ENCODE measurements at places on chromosomes 11 and 22.

DNA sequence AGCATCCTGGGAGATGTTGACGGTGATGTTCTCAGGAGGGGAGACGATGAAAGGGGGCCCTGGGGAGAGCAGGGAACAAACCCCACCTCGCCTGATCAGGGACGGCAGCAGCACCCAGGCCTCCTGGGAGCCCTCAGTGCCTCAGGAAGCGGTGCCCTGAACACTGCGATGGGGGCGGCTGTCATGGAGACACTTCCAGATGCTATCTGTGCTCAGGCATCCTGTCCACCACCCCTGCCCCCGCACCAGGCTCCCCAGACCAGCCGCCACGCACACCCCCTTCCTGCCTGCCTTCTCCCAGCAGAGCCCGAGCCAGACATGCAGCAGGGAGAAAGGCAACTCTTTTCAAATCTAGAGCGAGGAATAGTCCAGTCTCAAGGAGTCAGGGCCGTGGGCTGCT lies 20.6 kb downstream of the IGSF9B start:
- DNase-seq, result no peak

DNA sequence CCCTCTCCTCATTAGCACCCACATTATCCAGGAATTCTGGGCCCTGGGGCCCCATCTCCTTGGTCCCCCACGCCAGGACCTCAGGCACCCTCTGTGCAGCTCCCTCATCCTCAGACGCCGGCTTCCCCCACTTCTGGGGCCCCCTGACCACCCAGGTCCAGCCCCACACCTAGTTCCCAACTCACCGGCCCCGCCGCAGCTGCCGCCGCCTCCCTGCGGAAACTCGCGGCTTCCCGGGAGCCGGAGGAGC lies at the start of gene PCSK7:
TSS of gene PCSK7 (minus strand) at position 232 of the 250 bp plus-strand sequence. CDS start 2,229 bp downstream, outside the sequence.
- no peak for DNase-seq

GRCh38 chr11:86449993-86450629 lies 75.4 kb downstream of the CCDC81 start:
- no peak for DNase-seq

GRCh38 chr11:28708075-28708474 lies 599.9 kb downstream of the METTL15 start:
- DNase-seq, result no peak

DNA sequence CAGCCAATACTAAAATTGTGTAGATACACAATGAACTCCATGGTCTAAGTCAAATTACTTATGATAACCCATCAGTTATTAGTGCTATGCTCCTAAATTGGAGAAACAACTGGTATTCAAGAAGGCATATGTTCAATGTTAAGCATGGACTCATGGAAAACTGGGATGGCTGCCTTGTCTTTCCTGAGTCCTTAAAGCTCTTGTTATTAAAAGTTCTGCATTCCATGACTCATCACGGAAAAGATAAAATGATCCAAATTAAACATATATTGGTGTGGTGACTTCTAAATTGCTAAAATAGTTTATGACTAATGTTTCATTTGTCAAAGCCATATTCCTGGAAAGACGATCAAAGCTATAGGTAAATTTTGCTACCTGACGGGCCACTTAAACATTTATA lies 9.4 kb upstream of the EI24 start:
- no peak for DNase-seq

DNA sequence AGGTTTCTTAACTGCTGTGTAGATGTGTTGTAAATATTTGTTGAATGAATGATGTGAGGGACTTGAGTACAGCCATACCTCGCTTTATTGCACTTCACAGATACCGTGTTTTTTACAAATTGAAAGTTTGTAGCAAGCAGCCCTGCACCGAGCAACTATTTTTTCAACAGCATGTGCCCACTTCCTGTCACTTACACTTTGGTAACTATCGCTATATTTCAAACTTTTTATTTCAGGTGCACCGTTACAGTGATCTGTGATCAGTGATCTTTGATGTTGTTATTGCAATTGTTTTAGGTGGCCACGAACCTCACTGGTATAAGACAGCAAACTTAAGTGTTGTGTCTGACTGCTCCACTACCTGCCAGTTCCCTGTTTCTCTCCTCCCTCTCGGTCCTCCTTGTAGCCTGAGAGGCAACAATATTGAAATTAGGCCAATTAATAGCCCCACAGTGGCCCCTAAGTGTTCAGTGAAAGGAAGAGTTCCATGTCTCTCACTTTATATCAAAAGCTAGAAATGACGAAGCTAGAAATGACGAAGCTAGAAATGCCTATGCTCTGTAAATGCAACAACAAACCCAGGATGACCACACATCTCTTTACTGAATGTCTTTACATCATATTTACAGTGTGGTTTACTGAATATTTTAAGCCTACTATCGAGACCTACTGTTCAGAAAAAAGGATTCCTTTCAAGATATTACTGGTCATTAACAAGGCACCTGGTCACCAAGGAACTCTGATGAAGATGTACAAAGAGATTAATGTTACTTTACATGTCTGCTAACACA lies 1.0 kb downstream of the SFI1 start:
- DNase-seq, result no peak

DNA sequence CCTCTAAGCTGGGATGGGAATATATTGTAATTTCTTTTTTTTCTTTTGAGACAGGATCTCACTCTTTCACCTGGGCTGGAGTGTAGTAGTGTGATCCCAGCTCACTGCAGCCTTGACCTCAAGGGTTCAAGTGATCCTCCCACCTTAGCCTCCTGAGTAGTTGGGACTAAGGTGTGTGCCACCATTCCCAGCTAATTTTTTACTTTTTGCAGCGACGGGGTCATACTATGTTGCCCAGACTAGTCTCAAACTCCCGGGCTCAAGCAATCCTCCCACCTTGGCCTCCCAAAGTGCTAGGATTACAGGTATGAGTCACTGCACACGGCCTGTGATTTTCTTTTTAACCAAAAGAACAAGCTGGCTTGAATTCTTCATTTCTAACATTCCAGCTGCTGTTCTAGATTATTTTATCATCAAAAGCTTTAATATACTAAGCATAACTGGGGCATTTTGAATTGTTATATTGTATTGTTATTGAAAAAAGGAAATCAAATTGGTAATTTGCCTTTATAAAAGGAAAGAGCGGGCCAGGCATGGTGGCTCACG lies 26.8 kb upstream of the PPP2R1B start:
- DNase-seq, result no peak

GRCh38 chr11:59728913-59729312 lies 15.3 kb upstream of the OR10V1 start:
- DNase-seq, result no peak

DNA sequence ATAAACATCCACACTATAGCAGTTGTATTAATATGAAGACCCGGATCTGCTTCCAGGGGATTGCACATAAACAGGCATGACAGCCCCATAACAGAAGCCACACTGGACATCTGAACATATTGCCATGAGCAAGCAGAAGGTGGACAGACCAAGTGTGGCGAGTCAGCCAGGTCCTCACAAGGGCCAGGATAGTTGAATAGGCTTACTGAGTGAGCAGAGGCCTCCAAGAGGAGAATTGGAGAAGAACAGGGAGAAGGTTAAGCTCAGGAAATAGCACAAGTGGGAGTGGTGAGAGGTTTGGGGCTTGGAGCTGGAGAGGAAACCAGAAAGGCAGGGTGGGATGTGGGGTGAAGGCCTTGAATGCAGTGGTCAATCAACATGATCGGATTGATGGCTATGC lies 10.8 kb downstream of the SLC35C1 start:
- no peak for DNase-seq

GRCh38 chr11:77381729-77382665 lies 80.5 kb upstream of the GDPD4 start:
- DNase-seq, result no peak

DNA sequence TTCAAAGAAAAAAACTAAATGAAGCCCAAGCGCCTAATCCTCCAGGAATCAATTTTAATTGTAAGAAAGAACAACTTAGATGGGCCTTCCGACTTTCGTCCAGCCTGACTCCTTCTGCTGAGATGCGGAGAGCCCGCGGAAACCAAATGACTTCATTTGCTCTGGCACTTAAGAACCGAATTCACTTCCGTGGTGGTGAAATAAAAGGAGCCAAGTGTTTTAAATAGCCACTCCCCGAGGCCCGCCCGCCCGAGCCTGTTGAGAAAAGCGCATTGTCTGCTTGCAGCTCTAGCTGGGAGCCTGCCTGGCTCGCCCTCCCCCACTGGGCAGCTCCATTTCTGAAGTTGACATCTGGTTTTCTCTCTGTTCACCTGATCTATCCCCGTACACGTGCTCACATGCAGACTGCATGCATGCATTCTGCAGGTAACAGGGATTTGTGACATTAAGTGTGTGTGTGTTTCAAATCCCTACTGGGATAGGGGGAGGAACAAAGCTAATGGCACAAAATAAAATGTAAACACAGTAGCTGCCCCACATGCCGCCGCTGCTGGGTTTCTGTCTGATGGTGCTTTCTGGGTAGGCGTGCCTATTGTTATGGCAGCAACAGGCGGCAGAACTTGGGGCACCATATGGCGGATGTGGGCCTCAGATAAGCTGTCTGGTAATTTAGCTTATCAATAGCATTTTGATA lies 6.2 kb downstream of the TEAD1 start:
- no peak for DNase-seq

- DNase-seq, result no peak
Observed at GRCh38 chr22:35305525-35306070, 5.9 kb downstream of the TOM1 start.

DNA sequence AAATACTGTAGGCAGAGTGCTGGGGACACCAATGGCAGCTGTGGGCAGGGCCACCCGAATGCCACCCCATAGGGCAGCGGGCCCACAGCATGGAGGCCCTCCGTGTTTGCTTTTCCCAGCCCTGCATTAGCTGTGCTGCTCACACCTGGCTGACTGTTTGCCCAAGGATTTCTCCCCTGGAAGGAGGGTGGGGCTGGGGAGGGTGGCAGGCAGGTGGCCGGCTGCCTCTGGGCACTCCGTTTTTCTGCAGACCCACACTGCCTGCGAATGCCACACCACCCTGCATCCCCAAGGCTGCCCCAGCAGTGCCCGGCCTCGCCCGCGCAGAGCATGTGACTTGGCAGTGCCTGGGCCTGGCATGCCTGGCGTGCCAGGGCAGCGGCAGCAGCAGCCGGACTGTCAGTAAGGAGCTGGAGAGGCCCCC lies 19.6 kb downstream of the DAGLA start:
- no peak for DNase-seq

DNA sequence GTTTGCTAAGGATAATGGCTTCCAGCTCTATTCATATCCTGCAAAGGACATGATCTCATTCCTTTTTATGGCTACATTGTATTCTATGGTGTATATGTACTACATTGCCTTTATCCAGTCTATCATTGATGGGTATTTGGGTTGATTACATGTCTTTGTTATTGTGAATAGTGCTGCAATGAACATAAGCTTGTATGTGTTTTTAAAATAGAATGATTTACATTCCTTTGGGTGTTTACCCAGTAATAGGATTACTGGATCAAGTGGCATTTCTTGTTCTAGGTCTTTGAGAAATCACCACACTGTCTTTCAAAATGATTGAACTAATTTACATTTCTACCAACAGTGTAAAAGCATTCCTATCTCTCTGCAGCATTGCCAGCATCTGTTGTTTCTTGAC lies 6.0 kb upstream of the MS4A6E start:
- no peak for DNase-seq

- DNase-seq, result peak; percentile 92
Observed at GRCh38 chr22:38467904-38468442, at the start of gene KDELR3. TSS of gene KDELR3 (plus strand) at chr22:38468096. CDS start at chr22:38468234, 138 bp downstream.

- DNase-seq, result no peak
Observed at GRCh38 chr11:5929571-5930368, 12.3 kb upstream of the OR56A3 start.

GRCh38 chr11:24422376-24422775 lies 74.5 kb upstream of the LUZP2 start:
- DNase-seq, result no peak
